Kidney glomerular epithelial cell (primary cell): ENCODE measurements at places on chromosomes 7 and 10.

GRCh38 chr7:84228526-84228925, 33.9 kb upstream of the SEMA3A start:
- no peak for DNase-seq

- DNase-seq, result no peak
Measured at GRCh38 chr7:147197006-147197405, 1080.4 kb downstream of the CNTNAP2 start.

DNA sequence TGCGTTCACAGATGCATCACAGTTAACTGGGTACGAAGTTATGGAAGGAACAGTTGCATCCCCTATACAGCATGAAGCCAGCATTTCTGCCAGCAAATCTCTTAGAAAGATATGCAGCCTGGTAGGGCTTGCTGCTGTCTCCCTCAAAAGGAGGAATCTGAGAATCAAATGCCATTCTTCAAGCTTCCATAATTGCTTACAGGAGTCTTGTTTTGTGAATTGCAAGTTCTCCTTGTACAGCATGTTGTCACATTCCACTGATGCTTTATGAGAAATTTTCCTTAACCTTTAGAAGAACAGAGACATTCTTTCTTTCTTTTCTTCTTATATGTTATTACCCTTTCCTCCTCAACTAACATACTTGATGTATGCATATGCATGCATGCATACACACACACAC, 134.6 kb downstream of the CHRM2 start:
- no peak for DNase-seq

DNA sequence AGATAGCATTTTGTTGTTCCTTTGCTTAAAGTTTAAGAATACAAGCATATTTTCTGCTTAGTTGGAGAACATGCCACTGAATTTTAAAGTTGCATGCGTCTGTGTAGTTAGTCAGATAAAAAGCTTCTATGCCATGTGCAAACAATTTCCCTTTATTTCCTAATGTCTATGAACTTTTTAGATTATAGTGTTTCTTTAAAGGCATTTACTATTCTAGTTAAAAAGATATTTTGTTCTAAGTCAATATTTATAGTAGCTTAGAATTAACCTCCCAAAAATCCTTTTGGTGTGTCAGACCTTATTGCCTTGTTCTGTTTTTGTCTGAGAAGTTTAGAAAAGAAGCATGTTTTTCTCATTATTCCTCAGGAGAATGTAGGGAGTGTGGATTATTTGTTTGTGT, 99.0 kb upstream of the GATA3 start:
- DNase-seq, result no peak

GRCh38 chr10:91604553-91605534, 28.0 kb downstream of the PPP1R3C start:
- peak; percentile 57 for DNase-seq

DNA sequence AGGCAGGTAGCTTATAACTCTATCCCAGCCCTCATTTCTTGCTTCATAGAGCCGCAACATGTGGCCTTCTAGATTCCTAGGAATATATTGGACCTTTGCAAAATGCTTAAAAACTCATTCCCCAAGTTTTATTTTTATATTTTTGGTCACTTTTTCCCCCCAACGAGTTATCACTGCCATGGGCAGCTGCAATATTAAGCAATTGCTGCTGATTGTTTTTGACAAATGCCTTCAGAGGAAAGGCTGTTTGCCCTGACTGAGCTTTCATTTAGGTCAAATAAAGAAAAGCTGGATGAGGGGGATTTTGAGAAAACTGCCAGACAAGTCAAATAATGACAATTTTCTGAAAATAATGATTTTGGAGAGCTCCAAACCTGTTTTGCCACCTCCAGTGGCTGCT, 976.9 kb upstream of the MBL2 start:
- DNase-seq, result no peak

DNA sequence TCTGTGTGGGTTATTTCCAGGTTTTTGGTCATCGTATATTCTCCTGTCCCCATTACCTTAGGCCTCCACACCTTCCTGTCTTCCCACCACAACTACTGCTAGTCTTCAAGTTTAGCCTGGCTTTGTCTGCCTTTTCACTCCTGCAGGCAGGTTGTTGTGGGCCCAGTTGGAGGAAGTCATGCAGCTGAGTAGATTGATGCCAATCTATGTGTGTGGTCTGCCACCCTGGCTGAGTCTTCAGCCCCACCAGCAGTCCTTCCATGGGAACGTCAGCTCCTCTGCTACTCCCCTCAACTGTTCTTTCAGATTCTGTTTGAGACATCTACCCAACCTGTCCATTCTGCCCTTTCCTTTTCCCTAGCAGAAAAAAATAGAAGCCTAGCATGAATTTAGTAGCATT, 6.3 kb downstream of the RINT1 start:
- DNase-seq, result no peak

DNA sequence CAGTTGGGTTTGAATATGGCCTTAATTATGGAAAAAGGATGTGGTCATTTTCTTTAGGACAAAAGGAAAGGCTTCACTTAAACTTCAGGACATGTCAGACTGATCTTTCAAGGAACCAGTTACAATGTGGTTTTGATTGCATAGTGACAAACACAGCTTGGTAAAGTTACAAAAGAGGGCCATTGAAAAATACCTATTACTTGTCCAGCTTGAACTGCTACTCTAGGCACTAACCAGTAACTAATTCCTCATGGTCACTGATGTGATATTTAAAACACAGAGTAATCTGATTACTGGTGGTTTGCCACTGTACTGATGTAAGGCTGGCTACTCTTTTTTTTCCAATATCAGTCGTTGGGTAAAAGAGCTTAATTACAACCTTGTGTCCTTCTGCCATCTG, 22.6 kb downstream of the TES start:
- DNase-seq, result no peak

DNA sequence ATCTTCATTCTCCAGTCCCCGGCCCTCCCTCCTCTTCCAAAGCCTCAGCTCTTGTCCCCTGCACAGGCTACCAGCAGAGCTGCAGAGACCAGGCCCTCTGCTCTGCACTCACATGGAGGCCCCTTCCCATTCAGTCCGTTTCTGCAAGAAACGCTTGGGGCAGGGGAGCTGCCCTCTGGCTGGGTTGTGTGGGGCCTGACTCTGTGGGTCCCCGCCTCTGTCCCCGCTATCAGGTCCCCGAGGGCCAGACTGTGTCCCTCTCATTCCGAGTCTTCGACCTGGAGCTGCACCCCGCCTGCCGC, 1.5 kb downstream of the PCOLCE start:
- no peak for DNase-seq

DNA sequence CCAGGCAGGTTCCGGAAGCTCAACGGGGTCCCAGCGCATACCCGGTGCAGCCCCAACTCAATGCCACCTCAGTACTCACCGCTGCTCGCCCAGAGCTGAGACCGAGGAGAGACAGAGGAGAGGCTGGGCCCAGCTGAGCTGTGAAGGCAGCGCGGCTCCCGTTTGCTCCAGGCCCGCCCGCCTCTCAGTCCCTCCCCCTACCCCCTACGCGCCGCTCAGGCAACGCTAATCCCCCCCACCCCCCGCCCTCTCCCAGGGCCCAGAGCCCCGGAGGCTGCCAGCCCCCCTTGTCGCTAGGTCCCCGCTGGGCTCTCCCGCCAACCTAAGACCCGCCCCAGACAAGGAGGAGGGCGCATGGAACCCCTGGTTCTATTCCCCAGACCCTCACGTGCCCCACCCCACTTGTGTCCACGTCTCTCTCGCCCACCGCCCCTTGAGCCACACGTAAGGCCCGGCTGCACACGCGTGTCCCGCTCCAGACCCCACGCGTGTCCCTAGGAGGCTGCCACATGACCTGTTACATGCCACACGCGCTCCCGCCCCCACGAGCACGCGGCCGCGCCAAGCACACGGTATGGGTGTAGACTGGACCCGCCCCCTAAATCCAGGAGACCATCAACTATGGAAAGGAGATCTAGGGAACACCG, at the start of gene PSD:
PSD (minus strand) TSS at position 164 of the 647 bp plus-strand sequence. CDS start 1,747 bp downstream, outside the sequence.
- DNase-seq, result no peak
